ENCODE measurements at places on chromosomes 5 and 9. TPM values are rescaled to one million over a fixed set of nuclear protein-coding genes. Genes with fewer than 3 reads are reported as not detected.

Gene PCDHGB2
- 4.6 TPM for total RNA-seq

Gene ANKRD18A
- 1.4 TPM for total RNA-seq

Gene CTNNAL1
- 68.9 TPM for total RNA-seq

Gene PCDHB11
- 5.1 TPM for total RNA-seq

Gene SWI5
- 26.7 TPM for total RNA-seq

Gene MYO10
- total RNA-seq, result 24.1 TPM

Gene SARDH
- total RNA-seq, result 7.7 TPM

DNA sequence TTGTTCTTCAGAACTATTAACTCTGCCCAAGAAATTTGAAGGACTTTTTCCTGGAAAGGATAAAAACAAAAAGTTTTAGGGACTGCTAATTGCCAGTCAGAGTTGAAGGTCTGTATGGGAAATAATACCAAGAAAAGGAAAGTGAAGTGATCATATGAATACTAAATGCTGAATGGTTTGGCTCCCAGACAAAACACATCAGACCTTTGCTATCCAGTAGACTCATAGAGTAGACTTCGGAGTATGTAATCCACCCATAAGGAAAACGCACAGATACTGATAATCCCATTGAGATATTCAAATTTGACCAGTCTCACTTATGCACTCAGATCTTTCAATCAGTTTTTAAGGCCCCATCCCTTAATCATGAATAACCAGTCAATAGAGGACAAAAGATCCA, 319.0 kb upstream of the PTGER4 start:
- no peak for DNase-seq

GRCh38 chr9:89980600-89980999, 375.8 kb downstream of the GADD45G start:
- no peak for DNase-seq

DNA sequence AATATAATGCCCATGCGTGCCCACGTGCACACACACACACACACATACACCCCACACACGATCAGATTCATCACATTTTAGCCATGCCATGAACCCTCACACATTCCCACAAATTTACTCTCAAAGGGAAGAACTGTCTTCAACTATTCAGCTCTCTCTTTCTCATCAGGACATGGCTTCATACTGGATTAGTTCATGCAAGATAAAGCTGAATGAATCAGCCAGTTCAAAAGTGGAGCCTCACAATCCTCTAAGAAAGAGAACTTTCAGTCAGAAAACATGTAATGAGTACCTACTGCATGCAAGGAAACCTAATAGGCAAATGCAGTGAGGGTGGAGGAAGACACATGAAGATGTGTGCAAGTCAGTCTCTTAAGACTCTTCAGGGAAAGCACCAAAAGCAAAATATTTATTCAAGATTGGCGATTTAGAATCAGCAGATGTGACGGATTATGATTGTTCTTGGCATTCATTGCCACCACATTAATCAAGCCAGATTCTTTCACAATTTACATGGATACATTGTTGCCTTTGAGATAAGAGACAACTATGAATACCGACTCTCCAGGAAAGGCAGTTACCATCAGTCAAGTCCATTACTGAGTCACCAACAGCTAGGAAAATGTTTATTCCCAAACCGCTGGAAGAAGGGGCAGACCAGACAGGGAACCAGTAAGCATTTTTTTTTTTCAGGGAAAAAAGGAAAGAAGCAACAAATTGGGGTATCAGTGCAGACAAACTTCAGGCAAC, 30.3 kb upstream of the PUM3 start:
- peak; percentile 54 for DNase-seq

DNA sequence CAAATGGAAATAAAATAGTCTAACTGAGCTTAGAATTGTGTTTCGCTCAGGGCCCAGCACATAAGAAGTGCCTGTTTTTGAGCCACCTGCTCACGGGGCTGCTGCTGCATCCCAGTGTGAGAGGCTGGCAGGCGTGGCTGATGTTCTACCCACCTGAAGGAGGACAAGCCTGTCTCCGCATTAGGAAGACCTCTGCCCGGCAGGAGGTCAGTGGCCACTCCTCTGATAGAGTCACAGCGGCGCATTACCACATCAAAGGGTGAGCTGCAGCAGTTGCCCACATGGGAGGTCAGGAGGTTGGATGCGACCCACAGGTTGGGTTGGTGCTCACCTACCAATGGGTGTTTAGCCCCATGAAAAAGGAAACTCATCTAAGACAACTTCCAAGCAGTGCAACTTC, 3.7 kb upstream of the SLC6A7 start:
- no peak for DNase-seq

GRCh38 chr9:125807079-125807478, 59.9 kb downstream of the PBX3 start:
- no peak for DNase-seq

DNA sequence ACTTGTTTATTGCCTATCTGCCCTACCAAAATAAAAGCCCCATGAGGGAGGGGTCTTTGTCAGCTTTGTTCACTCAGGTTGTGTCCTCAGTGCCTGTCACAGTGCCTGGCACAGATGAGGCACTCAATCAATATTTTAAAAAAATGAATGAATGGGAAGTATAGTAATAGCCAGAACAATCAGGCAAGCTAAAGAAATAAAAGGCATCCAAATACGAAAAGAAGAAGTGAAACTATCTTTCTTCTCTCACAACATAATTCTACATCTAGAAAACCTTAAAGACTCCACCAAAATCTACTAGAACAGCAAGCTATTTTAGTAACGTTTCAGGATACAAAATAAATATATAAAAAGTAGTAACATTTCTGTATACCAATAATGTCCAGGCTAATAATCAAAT, 37.8 kb upstream of the C5orf63 start:
- DNase-seq, result no peak

DNA sequence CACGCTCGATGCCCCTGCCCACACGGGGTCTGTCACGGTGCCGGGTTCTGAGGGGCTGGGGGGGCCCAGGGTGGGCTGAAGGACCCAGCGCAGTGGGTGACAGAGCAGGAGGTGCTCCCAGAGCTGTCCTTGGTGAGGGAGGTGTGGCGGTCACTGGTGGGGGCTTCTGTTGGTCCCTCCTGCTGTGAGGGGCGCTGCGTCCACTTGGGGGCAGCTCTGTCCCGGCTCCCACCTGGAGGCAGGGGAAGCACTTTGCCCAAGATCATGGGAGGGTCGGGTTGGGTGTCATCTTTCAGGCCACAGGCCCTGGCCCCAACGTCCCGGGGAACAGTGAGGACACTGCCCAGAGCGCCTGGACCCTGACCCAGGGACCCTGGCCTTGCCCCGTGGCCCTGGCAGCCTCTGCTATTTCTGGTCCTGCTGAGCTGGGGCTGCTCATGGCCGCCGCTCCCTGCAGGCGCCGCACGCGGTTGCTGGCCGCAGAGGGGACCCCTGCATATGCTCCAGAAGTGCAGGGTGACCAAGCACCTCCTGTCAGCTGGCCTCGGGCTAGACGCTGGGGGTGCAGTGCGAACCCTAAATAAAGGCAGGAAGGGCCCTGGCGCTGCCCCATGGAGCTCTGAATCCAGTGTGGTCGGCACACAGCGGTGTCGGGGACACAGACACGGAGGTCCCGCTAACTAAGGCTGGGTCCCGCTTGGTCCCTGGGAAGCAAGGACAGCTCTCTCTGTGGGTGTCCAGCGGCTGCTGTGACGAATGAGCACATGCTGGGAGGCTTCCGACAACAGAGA, 11.6 kb upstream of the RNU6ATAC start:
- DNase-seq, result no peak

DNA sequence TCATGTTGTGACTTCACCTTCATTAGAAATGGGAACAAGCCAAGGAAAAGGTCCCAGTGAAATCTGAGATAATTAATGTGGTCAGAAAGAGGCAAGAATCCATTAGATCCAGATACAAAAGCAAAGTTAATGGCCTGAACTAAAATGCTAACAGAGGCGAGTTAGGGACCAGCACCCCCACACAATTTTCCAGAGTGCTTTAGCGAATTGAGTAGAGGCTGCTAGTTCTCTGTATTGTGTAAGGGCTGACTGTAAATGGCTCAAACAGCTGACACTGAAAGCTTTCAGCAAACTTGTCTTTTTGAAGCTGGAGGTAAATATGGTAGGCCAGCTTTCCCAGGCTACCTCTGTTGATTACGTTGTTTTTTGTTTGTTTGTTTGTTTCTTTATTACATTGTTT, 75.5 kb downstream of the CSNK1A1 start:
- no peak for DNase-seq

- no peak for DNase-seq
These were observed 26.2 kb downstream of the HMGXB3 start for GRCh38 chr5:150026682-150027172.

GRCh38 chr9:115808108-115808507, 345.5 kb upstream of the PAPPA start:
- DNase-seq, result no peak

GRCh38 chr5:80576383-80576782, 6.3 kb upstream of the ANKRD34B start:
- no peak for DNase-seq

GRCh38 chr9:34372467-34373011, 4.2 kb downstream of the MYORG start:
- DNase-seq, result peak; percentile 44

DNA sequence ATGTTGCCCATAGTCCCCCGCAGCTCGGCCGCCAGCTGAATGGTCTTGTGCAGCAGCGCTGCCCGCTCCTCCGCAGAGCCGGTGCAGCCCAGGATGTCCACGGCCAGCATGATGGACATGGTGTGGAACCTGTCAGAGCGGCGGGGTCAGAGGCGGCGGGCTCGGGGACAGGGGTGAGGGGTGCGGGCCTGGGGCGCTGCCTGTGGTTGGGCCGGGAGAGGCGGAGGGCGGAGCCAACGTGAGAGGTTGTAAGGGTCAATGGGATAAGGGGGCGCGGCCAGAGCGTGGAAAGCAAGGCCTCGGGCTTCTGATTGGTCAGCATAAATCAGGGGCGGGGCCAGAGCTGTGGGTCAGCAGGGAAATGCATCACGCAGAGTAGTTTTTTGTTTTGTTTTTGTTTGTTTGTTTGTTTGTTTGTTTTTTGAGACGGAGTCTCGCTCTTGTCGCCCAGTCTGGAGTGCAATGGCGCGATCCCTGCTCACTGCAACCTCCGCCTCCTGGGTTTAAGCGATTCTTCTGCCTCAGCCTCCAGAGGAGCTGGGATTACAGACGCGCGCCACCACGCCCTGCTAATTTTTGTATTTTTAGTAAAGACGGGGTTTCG, 6.8 kb upstream of the TOR2A start:
- DNase-seq, result peak; percentile 55

DNA sequence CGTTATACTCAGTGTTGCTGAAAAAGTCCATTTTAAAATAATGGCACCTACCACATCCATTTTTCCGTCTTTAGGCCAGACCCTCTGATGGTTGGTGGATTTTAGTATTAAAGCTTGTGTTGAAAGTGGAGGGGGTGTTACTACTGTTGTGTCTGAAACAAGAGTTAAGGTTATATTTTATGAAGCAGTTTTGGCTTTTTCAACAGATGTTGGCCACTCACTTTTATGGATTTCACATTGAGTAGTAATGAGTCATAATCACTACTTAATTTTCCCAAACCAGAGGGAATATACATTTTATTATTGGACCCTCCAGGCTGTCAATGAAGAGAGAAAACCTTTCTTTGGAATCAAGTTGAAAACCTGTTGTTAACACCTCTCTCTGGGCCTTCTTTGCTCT, 88.0 kb downstream of the TRIO start:
- no peak for DNase-seq

- DNase-seq, result no peak
These were observed 647.8 kb downstream of the ANXA1 start for GRCh38 chr9:73799446-73799845.

Measured in umbilical cord (tissue), 2 donors.